ENCODE measurements at places on chromosomes 7 and 10.

DNA sequence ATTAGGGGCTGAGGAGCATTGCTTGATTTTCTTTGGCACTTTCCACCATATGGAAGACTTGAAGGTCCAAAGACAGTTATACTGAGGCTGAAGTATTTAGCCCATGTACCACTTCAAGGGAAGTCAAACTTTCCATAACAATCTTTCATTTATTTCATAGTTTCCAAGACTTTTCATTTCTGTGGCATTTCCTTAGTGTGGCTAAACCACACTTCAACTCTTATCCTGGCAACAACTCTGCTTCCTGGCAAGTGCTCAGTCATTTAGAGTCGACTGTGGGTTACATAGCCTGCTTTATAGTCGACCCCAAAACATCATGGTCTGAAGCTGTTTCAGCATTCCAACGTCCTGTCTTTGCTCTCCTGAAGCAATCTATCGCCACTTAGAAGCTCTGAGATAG is 343.0 kb upstream of the SEMA3D start:
- no peaks in the 10 kb centered on the region for H3K4me1 ChIP-seq
- DNase-seq = no peak
- no peaks in the 10 kb centered on the region for H3K27me3 ChIP-seq
- H3K4me3 ChIP-seq = no peak overlapping the region
- H3K27ac ChIP-seq = no peak overlapping the region
- H3K36me3 ChIP-seq = no peaks in the 10 kb centered on the region

- H3K36me3 ChIP-seq = peaks cover 2% of the 10 kb centered on the region
- no peak overlapping the region for H3K27ac ChIP-seq
- no peak overlapping the region for H3K4me3 ChIP-seq
- H3K4me1 ChIP-seq = no peaks in the 10 kb centered on the region
- DNase-seq = no peak
Observed at GRCh38 chr7:105924945-105925344, 38.1 kb upstream of the CDHR3 start.

DNA sequence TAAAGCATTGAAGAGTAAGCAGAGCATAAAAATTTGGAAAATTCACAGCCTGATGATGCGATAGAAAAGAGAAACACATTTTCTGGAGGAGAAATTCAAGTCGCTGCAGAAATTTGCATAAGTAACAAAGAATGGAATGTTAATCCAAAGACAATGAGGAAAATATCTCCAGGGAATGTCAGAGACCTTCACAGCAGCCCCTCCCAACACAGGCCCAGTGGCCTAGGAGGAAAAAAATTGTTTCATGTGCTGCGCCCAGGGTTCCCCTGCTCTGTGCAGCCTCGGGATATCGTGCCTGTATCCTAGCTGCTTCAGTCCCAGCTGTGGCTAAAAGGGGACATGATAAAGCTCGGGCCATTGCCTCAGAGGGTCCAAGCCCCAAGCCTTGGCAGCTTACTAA is 206.8 kb downstream of the TPK1 start:
- no peaks in the 10 kb centered on the region for H3K27me3 ChIP-seq
- no peak overlapping the region for H3K4me3 ChIP-seq
- no peak overlapping the region for H3K27ac ChIP-seq
- no peak for DNase-seq
- peaks cover 41% of the 10 kb centered on the region for H3K36me3 ChIP-seq
- peaks cover 11% of the 10 kb centered on the region for H3K4me1 ChIP-seq

DNA sequence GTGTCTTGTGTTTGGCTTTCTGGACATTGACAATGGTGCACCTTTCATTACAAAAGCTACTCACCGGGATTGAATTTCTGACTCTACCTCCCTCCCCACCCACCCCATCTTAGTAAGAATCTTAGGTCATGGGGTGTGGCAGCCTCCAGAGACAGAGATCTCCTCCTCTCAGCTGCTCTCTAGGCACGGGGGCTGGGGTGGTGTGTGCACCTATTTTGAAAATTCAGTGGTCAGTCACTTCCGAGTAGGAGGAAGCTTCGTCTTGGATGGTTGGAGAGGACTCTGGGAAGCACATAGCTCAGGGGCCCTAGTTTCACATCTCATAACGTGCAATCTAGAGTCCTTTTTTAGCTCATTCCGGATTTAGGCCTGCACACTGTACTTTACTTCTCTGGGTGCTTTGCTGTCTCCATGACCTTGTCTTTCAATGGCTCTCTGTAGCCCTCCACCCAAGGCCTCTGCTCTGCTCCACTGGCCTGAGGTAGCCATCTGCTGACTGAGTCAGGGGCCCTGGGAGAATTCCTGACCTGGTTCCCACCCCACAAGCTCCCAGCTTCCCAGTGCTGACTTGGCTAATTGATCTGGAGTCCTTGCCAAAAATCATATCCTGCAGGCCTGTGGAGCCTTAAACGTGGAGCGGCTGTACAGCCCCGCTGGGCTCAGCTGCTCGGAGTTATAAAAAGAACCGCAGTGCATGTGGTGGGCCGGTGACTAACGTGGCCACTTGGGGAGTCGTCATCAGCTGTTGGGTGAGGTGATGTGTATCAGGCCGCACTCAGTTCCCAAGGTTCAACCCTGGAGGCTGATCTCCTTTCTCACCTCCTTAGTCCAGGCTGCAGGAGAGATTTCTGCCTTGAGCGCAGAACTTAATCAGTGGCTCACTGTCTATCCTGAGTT is 19.3 kb upstream of the ADAMTS14 start:
- no peak for DNase-seq
- H3K27ac ChIP-seq = no peak overlapping the region
- H3K4me1 ChIP-seq = no peaks in the 10 kb centered on the region
- no peak overlapping the region for H3K4me3 ChIP-seq

GRCh38 chr10:71429929-71430328 is 33.2 kb downstream of the CDH23 start:
- DNase-seq = no peak
- no peak overlapping the region for H3K4me3 ChIP-seq
- no peak overlapping the region for H3K27ac ChIP-seq
- peaks cover 5% of the 10 kb centered on the region for H3K4me1 ChIP-seq

GRCh38 chr7:132764762-132765161 is 188.5 kb upstream of the PLXNA4 start:
- H3K27ac ChIP-seq = no peak overlapping the region
- H3K36me3 ChIP-seq = no peaks in the 10 kb centered on the region
- H3K4me3 ChIP-seq = no peak overlapping the region
- no peaks in the 10 kb centered on the region for H3K4me1 ChIP-seq
- H3K27me3 ChIP-seq = peaks cover 6% of the 10 kb centered on the region

GRCh38 chr10:133405844-133406527 is 12.0 kb downstream of the MTG1 start:
- H3K36me3 ChIP-seq = peaks cover 48% of the 10 kb centered on the region
- H3K27ac ChIP-seq = peak overlapping the region; percentile 56
- no peaks in the 10 kb centered on the region for H3K27me3 ChIP-seq
- no peak for DNase-seq
- peak overlapping the region; percentile 3 for H3K4me3 ChIP-seq

DNA sequence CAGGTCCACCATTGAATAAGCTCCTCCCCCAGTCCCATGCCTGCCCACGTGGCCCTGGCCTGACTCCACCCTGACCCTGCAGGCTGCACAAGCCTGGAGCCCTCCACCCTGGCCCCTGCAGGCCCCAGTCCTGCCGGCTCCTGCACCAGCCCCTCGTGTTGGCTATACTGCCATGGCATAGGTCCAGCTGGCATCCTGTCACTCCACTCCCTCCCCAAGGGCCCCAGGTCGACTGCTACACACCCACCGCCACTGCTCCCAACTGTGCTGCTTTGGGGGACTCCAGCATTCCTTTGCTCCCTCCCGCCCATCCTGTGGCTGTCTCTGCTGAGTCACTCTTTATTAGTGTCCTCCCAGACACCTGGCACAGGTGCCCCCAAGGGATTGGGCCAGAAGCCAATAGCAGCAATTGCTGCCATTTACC is 32.4 kb upstream of the HSPA12A start:
- H3K36me3 ChIP-seq = no peaks in the 10 kb centered on the region
- no peak overlapping the region for H3K27ac ChIP-seq
- DNase-seq = no peak
- H3K4me1 ChIP-seq = no peaks in the 10 kb centered on the region
- peaks cover 2% of the 10 kb centered on the region for H3K27me3 ChIP-seq

GRCh38 chr10:5068274-5068984 is 25.8 kb upstream of the AKR1C3 start:
- H3K4me3 ChIP-seq = no peak overlapping the region
- H3K4me1 ChIP-seq = no peaks in the 10 kb centered on the region
- no peaks in the 10 kb centered on the region for H3K36me3 ChIP-seq
- no peaks in the 10 kb centered on the region for H3K27me3 ChIP-seq

GRCh38 chr7:16084370-16084769 is 337.0 kb downstream of the CRPPA start:
- no peak for DNase-seq
- no peaks in the 10 kb centered on the region for H3K4me1 ChIP-seq
- H3K4me3 ChIP-seq = no peak overlapping the region

DNA sequence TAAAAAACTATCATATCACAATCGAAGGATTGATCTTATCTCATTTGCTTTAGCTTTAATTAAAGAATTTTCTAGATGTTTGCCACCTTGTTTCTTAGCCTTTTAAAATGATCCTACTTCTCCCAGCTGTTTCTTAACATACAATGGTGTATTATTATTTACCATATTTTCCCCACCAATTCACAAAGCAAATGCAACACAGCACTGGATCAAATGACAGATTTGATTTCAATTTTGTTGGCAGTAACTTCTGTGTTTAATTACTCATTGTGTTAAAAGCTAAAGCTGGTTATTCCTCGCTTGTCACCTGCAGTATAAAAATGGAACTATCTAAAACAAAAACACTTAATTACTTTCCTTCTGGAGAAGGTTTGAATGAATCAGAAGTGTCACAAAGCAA is 19.6 kb downstream of the SVIL start:
- no peak overlapping the region for H3K4me3 ChIP-seq
- no peak overlapping the region for H3K27ac ChIP-seq
- no peak for DNase-seq
- no peaks in the 10 kb centered on the region for H3K4me1 ChIP-seq

- H3K4me1 ChIP-seq = no peaks in the 10 kb centered on the region
- no peaks in the 10 kb centered on the region for H3K36me3 ChIP-seq
- no peak overlapping the region for H3K4me3 ChIP-seq
- no peak for DNase-seq
- H3K27me3 ChIP-seq = peaks cover 5% of the 10 kb centered on the region
Observed at GRCh38 chr7:45324683-45325237, 167.2 kb downstream of the RAMP3 start.

- no peak for DNase-seq
- H3K27me3 ChIP-seq = no peaks in the 10 kb centered on the region
- H3K4me1 ChIP-seq = no peaks in the 10 kb centered on the region
- H3K27ac ChIP-seq = no peak overlapping the region
- no peaks in the 10 kb centered on the region for H3K36me3 ChIP-seq
- H3K4me3 ChIP-seq = no peak overlapping the region
Observed at GRCh38 chr7:31995134-31995533, 75.1 kb downstream of the PDE1C start.

GRCh38 chr7:24795407-24795767 is 38.1 kb upstream of the GSDME start:
- H3K36me3 ChIP-seq = peaks cover 21% of the 10 kb centered on the region
- peaks cover 13% of the 10 kb centered on the region for H3K4me1 ChIP-seq
- H3K27ac ChIP-seq = peak overlapping the region; percentile 11
- no peak for DNase-seq
- H3K27me3 ChIP-seq = no peaks in the 10 kb centered on the region

DNA sequence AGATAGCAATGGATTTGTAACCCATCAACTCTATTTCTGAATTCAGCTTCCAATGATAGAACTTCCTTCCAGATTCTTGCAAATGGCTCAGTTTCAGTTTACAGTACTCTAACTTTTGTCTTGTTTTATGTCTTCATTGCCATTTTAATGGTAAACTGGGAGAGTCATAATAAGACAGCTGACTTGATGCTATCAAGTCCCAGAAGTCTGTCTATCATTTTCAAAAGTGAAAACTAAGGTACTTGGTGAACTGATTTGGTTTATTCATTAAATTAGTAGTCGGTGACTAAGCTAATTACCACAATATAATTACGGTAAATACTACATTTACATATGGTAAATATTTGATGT is 25.0 kb downstream of the RTKN2 start:
- H3K4me3 ChIP-seq = peak overlapping the region; percentile 16
- H3K27ac ChIP-seq = peak overlapping the region; percentile 86
- no peaks in the 10 kb centered on the region for H3K27me3 ChIP-seq
- no peaks in the 10 kb centered on the region for H3K36me3 ChIP-seq
- peaks cover 12% of the 10 kb centered on the region for H3K4me1 ChIP-seq
- no peak for DNase-seq

DNA sequence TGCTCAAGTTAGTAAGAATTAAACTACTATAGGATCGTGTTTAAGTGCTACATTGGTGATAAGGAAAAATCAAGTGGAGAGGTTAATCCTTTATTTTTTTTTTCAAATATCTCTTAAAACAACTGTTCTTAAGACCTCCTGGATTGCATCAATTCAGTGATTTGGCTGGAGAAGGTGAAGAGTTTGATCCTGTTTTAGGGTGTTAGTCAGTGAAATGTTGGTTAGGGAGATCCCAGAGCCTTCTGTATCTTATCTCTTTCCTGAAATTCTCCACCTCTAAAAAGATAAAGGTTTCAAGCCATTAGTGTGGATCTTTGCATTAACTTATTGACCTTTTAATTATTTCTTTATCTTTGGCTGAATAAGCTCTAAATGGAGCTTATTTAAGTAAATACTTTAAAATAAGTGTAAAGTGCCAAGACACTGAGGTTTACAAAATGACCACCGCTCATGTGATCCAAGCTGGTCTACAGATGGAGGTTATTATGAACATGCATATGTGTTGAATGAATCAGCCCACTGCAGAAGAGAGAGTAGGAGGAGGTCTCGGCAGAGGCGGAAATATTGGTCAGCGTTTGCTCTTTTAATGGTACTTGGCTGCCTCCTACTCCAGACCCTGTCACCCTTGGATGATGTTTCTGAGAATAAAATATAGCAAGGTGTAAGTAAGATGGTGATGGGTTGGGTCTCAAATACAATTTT is 51.8 kb upstream of the BMPER start:
- peaks cover 10% of the 10 kb centered on the region for H3K27me3 ChIP-seq
- H3K4me3 ChIP-seq = no peak overlapping the region
- H3K27ac ChIP-seq = no peak overlapping the region
- no peaks in the 10 kb centered on the region for H3K4me1 ChIP-seq
- no peaks in the 10 kb centered on the region for H3K36me3 ChIP-seq
- no peak for DNase-seq

GRCh38 chr7:79090543-79090942 is 362.9 kb downstream of the MAGI2 start:
- no peaks in the 10 kb centered on the region for H3K36me3 ChIP-seq
- no peak for DNase-seq
- no peak overlapping the region for H3K27ac ChIP-seq
- H3K4me1 ChIP-seq = no peaks in the 10 kb centered on the region

DNA sequence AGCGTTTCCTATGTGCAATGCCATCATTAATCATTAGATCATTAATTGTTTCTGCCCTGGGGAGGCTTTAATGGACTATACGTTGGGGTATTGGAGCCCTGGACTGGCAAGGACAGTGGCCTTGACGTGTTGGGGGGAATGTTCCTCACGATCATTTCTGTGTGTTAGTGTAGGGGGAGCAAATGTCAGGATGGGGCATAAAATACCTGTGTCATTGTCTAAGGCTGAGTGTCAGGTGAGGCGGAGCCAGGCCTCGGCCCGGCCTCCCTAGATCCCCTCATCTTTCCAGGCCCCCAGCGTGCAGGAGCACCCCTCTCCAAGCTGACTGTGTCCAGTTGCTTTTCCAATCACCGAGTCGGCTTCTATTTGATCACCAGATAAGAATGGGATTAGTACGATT is 346.4 kb upstream of the SHH start:
- no peaks in the 10 kb centered on the region for H3K36me3 ChIP-seq
- no peak overlapping the region for H3K27ac ChIP-seq
- H3K4me1 ChIP-seq = no peaks in the 10 kb centered on the region
- peaks cover 1% of the 10 kb centered on the region for H3K27me3 ChIP-seq
- H3K4me3 ChIP-seq = no peak overlapping the region

GRCh38 chr7:101553771-101554445 is 75.2 kb downstream of the MYL10 start:
- peaks cover 4% of the 10 kb centered on the region for H3K36me3 ChIP-seq
- no peak overlapping the region for H3K4me3 ChIP-seq
- no peak overlapping the region for H3K27ac ChIP-seq
- peaks cover 5% of the 10 kb centered on the region for H3K4me1 ChIP-seq
